ENCODE measurements at places on chromosomes 3 and 15.

DNA sequence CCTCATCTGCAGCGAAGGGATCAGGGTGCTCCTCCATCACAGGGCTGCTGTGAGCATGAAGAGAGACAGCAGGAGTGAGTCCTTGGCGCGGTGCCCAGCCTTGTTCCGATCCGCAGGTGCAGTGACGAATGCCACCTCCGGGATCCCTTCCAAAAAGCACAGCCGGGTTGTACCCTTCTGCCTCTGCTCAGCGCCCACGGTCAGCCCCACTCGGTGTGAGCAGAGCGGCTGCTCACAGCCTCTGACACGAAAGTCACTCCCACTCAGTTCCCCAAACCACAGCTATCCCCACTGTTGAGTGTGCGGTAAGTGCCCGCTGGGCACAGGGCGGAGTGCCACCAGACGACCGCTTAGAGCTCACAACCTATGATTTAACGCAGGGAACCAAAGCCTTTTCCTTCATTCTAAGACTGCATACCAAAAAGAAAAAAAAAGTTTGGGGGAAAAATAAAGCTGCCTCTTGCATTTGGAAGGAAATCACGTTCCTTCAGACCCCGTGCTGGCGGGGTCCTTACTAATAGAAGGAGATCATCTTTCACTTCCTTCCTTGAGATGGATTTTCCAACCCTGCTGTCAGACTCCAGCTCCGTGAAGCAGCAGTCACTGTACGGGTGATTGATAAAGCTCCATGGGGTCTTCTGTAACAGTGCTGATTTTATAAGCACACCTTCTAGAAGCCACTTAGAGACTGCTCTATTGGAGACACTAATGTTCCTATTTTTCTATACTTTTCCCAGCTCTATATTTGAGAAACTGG, 34.7 kb upstream of the TUBGCP5 start:
- DNase-seq = no peak

GRCh38 chr3:127970966-127971592, 56.0 kb downstream of the KBTBD12 start:
- DNase-seq = peak; percentile 77

- DNase-seq = no peak
Observed at GRCh38 chr3:195752546-195753331, 32.0 kb downstream of the MUC20 start.

GRCh38 chr3:61627768-61628185, 66.4 kb downstream of the PTPRG start:
- no peak for DNase-seq

Measured in AML-193 (cell line).